Naive thymus-derived CD8-positive, alpha-beta T cell (primary cell): ENCODE measurements at places on chromosomes 6 and 20. TPM values are rescaled to one million over a fixed set of nuclear protein-coding genes. Genes with fewer than 3 reads are reported as not detected.

GRCh38 chr20:41063442-41063841, 34.8 kb downstream of the TOP1 start:
- DNase-seq, result no peak

DNA sequence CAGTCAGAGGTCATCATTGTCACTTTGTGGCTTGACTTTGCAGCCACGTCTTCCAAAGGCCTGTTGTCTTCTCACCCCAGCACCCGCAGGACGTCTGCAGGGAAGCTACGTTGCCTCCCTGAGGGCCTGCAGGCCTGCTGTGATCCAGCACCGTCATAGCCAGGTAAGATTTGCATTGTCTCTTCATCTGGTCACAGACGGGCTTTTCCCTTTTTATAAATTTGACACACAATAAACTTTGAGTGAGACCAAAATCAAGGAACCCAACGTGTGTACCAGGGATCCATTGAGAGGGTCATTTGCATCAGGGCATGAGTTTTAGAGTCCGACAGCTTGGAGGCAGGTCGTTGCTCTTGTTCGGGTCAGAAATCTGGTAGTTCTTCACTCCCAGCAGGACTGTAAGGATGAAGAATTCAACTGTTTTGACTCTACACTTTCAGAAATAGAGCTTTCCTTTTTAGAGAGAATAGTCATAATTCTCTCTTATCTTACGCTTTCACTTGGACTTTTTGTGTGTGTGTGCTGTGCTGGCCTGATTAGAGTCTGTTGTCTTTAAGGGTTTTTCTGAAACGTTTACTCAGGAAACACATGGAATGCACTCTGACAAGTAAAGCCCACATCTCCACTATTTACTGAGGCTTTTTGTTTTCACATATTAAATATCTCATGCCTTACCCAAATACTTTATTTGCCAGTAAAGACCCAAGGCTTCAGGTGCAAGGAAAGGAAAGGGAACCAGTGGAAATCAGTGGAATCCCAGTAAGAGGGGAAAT, 177.2 kb upstream of the TAB2 start:
- peak; percentile 40 for DNase-seq

DNA sequence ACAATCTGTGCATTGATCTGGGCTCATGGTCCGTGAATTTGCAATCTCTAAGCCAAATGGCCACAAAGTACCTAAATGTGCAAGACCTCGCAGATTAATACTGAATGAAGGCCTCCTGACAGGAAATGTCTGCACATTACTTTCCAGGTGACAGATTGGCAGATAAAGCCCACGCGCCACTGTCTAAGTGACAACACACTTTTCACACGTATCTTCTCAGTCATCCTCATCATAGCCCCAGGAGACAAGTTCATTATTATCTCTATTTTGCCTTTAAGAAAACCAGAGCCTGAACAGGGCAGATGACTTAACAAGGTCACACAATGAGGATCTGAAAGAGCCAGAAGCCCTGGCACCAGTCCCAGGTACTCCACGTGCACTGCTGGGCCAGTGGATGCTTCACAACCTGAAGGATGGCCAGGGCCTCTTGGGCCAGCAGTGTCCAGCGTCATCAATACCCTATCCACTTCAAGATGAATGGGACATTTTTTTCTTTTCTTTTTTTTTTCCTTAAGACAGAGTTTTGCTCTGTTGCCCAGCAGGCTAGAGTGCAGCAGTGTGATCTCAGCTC, 266.3 kb downstream of the PTPRT start:
- no peak for DNase-seq

DNA sequence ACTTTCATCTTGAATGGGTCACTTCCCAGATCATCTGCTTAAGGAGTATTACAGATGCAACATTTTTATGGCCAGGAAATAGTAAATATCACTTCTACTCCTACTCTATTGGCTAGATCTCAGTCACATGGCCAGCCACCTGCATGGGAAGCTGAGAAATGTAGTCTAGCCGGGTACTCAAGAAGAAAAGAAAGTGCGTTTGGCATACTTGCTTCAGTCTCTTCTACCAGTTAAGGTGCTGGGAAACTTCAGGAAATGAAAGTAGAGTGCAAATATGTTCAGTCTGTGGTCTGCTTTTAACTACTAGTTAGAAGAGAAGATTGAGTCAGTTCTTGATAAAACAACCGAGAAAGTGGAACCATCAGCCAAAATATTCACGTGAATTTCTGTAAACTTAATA, 129.2 kb downstream of the PDSS2 start:
- DNase-seq, result no peak

PERP gene
- 0.27 TPM for total RNA-seq

- DNase-seq, result no peak
Measured at GRCh38 chr6:134015719-134016557, 36.5 kb downstream of the SLC2A12 start.

GRCh38 chr6:118923035-118923434, 11.9 kb downstream of the MCM9 start:
- no peak for DNase-seq

OR2J3 gene
- not detected for total RNA-seq

GRCh38 chr20:61424011-61424627, 172.1 kb downstream of the CDH4 start:
- no peak for DNase-seq

NOX3 gene
- not detected for total RNA-seq

ZNF334 gene
- 0.81 TPM for total RNA-seq

DNA sequence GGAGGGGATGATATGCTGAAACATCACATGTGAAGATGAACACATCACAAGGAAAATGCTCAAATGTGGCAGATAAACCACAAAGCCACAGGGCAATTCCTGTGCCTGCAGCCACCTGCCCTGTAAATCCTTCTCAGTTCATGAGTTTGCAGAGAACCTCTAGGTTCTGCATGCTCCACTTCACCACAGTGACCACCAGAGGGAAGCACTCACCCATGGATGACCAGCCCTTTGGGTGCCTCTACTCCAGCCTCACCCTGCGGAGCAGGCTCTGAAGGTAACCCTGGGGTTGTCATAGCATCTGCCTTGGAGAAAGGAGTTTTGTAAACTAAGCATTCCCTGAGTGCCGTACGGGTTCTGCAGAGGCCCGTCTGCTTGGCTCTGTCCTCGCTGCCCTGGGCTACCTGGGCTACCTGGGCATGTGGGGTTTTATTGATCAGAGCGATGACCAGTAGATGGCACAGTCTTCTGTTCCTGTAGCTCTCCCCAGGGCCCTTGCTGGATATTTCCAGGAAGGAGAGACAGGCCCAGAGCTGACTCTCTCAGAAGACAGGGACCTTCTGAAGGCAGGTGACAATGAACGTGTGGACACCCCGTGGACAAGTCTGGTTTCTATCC, 31.7 kb upstream of the CST1 start:
- no peak for DNase-seq

DHX35 gene
- total RNA-seq, result 12.1 TPM

- no peak for DNase-seq
Measured at GRCh38 chr20:4451487-4452081, 270.1 kb upstream of the PRND start.

DNA sequence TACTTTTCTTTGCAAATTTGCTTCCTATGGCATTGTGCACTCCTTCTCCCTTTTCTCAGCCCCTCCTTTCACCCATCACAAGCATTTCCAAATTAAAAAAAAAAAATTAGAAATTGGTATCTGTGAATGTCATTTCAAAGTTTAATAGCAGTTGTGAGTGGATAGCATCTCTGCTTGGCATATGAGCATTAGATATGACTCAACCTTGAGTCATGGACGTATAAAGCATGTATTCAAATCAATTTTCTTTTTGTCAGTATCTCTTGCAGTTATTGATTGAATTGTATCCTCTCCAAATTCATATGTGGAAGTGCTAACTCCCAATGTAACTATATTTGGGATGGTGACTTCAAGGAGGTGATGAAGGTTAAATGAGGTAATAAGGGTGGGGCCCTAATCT, 60.1 kb upstream of the MAP3K7 start:
- DNase-seq, result no peak

NHSL1 gene
- 0.08 TPM for total RNA-seq

MDFI gene
- not detected for total RNA-seq

B3GAT2 gene
- not detected for total RNA-seq

- DNase-seq, result no peak
Measured at GRCh38 chr20:41175727-41176330, 38.5 kb downstream of the PLCG1 start.

DNA sequence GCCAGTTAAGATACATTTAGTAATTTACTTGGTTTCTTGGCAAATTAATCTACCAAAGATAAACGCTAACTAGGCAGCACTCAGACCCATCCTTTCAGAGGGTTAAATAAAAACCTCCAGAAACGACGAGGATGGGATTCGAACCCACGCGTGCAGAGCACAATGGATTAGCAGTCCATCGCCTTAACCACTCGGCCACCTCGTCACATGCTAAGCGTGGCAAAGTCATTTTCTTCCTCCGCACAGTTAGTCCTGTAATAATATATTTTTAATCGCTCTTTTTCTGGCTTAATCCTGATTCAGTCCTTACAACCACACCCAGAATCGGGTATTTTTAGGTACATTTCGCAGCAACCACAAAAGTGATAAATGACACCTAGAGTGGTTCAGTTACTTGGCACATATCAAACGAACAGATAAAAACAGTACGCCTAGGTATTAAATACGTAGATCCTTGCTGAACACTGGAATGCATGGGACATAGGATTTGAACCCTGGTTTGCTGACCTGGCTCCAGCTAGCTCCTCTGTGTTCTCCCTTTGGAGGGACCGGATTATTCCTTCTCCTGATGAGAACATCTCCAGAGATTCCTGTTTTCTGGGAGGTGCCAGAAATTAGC, 71.6 kb downstream of the GPX5 start:
- DNase-seq, result no peak

- DNase-seq, result no peak
Measured at GRCh38 chr6:11164717-11165646, 53.5 kb upstream of the ERVFRD-1 start.

DNA sequence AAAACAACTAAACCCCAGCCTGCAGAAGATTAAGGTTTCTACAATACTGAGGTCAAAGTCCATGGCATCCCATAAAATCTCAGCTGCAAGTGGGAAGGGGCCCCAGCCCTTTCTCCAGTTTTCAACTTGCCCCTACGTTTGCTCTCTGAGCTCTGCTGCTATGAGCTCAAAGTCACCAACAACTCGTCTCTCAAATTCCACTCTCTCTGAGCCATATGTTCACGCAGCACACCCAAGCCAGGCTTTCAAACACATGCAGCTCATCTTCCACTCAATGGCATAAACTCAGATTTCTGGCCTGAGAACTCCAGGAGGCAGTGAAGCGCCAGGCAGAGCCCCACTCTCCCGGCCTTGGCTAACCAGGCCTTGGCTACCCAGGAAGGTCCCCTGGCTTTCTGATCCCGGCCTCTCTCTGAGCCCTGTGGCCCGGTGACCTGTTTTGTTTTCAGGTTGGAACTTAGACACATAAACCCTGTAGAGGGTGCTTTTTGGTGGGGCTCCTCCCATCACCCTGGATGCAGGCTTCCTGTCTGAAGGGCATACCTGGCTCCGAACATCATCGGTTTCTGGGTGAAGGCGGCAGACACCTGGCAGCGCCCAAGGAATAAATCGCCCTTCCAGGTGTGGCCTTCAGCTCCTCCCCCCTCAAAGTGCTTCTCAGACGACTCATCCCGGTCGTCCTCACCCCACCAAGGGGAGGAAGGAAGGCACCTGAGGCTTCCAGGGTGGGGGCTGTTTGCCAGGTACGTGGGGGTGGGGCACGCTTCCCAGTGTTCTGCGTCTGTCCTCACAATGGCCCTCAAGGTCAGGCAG, 12.4 kb downstream of the SLC22A23 start:
- DNase-seq, result no peak

MUC22 gene
- total RNA-seq, result not detected

- DNase-seq, result peak; percentile 47
Measured at GRCh38 chr6:33768644-33769120, 20.2 kb downstream of the LEMD2 start.

DNA sequence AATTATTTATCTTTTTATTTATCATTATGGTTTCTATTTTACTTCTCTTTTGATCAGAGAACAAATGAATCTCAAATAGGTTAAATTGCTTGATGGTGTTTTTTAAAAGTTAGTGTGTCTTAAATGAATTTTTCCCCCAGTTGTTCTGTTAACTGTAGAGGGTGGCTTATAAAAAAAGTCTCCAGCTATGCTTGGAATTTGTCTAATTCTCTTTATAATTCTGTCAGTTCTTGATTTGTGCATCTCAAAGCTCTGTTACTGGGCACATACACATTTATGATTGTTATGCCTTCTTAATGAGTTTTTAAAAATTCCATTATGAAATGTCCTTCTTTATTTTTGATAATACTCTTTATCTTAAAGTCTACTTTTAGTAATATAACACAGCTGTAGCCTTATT, 58.0 kb downstream of the LIN28B start:
- no peak for DNase-seq

- DNase-seq, result no peak
Measured at GRCh38 chr6:34205916-34206315, 30.8 kb upstream of the HMGA1 start.

- no peak for DNase-seq
Measured at GRCh38 chr20:35709259-35709658, 10.1 kb downstream of the ROMO1 start.
